ENCODE measurements at places on chromosomes 5 and 9.

DNA sequence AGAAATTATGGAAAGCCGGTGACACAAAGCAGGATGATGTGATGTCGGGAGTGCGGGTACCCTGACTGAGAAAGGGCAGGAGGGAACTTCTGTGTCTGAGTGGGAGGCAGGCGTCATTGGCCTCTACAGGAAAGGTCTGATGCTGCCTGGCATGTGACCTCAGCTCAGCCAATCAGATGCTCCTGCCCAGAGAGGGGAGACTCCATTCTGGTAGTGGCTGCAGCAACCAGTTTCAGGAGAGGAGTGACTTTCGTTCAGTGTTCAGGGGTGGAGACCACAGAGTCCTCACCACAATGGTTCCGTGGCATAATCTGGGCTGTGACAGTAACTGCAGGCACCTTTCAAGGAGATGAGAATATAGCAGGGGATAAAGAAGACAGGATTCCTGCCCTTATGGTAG, 6.7 kb upstream of the SFXN1 start:
- no peak for DNase-seq

DNA sequence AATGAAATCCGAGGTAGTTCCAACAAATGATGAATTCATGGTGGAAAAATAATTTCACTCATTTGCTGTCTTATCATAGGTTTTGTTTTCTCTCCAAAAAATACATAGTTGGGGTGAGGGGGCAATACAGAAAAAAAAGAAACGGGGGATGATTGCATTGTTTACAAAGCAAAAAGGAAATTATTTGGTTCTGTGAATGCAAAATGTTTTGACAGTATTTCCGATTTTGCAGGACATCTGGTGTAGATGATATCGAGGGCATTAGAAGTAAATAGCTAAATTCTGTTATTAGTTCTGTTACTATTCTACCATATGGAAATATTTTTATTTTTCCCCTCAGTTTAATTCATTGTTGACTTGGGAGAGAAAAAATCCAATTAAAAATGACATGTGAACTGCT, 201.7 kb downstream of the MARCHF11 start:
- no peak for DNase-seq

GRCh38 chr5:36573438-36573837, 33.0 kb upstream of the SLC1A3 start:
- no peak for DNase-seq

DNA sequence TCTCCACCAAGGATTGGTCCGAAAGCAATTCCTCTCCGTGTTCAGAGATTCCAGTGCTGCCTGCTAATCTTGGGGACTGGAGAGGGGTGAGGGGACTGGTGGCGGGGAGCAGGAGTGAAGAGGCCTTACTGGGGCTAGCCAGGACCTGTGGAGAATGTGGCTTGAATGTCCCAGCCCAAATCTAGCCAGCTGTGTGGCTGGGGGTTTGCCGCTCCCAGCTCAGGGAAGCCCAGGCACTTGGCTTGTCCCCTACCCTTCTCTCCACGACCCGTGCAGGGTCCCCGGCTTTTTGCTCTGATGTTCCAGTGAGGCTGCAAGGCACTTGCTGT, 2.4 kb downstream of the N4BP3 start:
- no peak for DNase-seq

- no peak for DNase-seq
Measured at GRCh38 chr5:69250593-69250992, 15.9 kb downstream of the CDK7 start.

DNA sequence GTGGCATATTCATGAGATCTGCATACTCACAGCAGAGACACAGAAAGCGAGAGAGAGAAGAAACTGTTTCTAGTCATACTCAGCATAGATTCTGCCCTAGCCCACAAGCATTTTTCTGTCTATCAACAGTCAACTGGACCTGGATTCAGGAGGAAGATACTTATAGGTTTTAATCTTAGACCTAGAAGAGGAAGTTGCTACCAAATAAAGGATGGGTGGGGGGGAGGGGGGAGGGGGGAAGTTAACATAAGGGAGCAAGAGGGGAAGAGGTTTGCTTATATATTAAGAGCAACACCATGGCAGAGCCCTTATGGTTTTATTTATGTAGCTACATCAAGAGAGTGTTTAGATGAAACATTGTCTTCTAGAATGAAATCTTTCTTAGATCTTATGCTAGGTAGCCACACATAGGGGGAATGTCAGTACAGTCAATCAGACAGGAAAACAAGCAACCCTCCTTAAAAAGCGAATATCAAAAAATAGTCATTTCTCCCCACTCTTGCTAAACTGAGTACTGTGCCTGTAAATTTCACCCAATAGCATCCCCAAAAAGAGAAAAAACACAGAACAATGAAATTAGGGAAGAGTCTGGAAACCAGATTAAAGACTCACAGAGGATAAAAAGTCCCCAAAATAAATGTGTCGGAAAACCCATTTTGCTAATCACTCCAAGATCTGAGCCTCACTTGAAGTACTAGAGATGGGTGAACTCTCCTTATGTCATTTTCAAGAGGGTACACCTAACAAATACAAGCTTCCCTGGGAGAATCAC, 192.7 kb upstream of the NR4A3 start:
- DNase-seq, result no peak

DNA sequence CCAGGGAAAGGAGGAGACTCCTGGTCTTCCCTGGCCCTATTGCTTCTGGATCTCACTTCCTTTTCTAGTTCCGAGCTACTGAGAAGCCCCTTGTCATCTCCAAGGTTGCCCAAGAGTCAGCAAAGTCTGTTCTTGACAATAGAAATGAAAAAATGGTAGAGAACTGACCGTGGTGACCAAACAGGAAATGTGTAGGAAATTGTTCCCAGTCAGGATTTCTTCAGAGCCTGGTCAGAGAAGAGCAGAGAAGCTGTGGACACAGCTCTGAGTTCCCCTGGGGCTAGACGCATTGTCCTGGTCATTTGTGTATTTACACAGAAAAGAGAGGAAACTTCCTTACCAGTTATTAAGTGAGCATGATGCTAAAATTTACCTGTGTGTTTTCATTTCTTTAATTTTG, 35.6 kb downstream of the S1PR3 start:
- no peak for DNase-seq

- DNase-seq, result no peak
Measured at GRCh38 chr9:92948632-92949031, 1.3 kb downstream of the FGD3 start.

- DNase-seq, result no peak
Measured at GRCh38 chr5:96597438-96598020, 64.6 kb upstream of the CAST start.

DNA sequence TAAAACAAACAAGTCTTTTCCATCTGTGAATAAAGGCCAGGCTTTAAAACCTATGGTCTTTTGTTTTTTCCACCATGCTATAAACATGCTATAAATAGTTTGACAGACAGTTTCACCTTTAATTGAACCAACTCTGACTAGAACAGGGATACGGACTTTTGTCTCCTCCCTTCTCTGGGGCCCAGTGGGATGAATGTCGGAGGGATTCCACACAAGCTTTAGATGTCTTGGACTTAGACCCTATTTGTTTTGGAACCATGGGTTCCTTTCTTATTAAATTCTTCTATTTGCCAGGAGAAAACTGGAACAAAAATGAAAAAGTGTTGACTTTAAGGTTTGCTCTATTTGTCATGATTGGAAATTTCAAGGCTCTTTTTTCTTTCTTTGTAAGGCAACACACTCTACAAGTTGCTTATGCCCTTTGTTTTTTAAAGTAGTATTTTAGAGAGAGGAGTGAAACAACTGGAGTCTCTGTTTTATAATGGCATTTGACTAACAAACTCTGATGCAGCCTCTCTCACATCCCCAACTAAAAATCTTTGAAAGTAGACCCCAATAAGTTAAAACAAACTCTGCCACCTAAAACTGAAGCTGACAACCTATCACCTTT, 145.3 kb downstream of the MLLT3 start:
- DNase-seq, result no peak

- no peak for DNase-seq
Measured at GRCh38 chr5:179432547-179432946, 87.3 kb upstream of the ADAMTS2 start.

- peak; percentile 15 for DNase-seq
Measured at GRCh38 chr9:2367970-2368369, 253.6 kb upstream of the VLDLR start.

GRCh38 chr5:77806213-77806843, 30.2 kb upstream of the TBCA start:
- no peak for DNase-seq

- DNase-seq, result no peak
Measured at GRCh38 chr5:153891394-153891793, 147.3 kb downstream of the FAM114A2 start.

DNA sequence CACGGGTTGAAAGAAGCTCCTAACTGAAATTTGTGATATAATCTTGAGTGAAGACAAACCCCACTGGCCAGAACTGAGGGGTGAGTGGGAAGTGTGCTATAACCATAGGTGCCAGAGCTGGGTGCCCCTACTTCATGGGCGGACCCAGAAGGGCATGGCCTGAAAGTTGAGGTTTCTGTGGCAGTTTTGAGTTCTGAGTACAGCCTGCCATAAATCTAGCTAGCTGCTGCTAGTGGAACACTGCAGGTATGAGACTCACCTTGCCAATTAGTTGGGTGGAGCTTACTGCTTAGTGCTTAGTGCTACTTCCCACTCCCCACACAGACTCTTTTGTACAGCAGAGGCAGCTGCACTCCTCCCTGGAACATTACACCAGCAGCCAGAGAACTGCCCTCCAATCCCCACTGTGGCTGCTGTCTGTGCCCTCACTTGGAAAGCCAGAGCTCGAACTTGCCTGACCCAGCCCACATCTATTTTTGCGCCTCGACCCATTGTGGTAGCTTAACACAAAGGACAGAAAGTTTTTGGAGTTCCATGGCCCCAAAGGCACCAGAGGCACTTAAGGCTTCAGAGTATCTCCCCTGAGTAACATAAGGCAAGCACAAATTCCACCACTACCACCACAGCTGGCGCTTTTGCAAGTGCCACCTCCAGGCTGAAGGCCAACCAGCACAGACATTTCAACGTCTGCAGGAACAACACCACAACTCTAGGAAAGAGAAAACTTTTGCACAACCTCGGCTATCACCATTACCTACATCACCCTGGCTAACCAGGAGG, 27.1 kb upstream of the PTGER4 start:
- no peak for DNase-seq

DNA sequence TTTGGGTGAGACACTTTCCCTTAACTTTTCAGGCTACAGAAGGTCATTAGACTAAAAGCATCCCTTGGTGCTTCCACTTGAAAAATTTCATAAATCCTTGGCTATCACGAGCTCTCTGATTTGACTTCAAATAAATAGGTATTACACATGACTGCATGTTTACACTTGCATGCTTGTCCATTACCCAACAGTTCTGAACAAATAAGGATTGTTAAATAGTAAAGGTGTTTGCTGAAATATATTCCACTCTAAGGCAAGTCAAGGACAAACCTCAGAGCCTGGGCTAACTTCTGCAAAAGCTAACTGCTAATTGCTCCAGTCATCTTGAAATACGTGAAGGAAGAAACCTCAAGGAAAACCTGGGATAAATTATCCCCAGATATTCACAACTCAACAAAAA, 14.5 kb downstream of the FBXW2 start:
- peak; percentile 43 for DNase-seq

DNA sequence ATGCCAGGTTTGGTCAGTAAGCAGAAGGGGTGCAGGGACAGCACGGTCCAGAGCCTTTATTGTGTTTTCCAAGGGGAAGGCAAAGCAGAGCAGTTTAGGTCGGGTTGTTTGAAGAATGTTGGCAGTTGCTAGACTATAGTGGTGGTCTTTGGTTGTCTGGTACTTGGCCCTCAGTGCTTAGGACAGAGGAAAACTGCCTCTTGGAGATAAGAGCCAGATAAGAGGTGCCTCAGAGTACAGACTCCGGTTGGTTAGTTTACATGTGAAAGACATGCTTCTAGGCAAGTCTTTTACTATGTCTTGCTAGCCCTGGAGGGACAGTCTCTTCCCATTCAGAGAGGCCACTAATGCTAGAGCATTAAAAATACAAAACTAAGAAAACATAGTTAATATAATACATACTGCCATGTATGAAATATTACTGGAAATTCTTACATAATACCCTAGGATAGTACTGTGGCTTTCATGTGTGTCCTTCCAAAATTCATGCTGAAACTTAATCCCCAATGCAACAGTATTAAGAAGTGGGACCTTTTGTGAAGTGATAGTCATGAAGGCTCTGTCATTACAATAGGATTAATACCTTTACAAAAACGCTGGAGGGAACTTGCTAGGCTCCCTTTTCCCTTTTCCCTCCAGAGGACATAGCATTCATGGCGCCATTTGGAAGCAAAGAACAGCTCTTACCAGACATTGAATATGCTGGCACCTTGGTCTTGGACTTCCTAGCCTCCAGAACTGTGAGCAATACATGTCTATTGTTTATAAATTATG, 280.4 kb downstream of the TMEM167A start:
- no peak for DNase-seq

DNA sequence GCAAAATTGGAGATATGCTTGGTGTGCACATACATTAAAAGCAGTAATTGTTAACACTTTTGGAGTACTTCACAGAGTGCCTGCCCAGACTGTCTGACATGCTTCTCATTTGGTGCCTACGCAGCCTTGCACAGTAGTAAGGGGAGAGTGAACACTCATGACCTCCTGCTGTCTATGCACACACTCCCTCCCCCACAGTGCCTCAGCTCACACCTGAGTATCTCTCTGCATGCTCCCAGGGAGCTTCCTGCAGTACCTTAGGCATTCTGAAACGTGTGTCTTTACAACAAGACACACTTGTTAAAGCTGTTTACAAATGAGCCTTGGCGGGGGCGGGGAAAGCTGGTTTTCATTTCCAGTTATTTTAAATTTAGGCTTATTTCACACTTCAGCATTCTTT, 18.0 kb downstream of the MAP3K1 start:
- no peak for DNase-seq

DNA sequence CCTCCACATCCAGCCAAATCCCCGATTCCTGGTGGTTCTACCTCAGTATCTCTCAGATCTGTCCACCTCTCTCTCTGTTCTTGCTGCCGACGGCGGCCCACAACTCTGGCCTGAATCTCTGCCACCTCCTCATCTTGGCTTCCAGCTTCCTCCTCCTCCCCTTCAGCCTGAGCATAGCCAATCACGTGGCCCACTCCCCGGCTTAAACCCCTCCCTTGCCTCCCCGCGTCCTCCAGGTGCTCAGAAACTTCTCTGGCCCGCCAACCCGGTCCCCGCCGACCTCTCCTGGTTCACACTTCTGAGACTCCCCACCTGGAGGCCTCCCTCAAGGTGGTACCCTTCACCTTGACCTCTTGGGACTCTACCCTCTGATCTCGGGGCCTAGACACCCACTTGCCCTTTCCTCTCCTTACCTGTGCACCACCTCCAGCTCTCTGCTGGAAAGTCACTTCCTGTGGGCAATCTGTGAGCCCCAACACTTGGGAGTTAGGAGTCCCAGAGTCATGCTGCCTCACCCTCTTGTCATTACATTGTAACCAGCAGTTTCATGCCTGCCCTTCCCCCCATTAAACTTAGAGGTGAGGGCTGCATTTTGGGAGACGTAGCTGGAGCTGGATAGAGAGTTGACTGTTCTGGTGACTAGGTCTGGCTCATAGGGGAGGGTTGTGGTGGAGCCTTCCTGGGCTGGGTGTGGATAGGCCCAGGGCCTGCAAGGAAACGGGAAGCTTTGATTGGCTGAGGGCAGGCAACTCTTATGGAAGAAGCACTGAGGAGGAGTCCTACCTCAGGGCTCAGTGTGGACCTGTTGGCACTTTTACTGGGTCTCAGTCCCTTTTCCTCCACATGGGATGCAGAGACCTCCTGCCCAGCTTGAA, 4.5 kb upstream of the SET start:
- DNase-seq, result peak; percentile 88

GRCh38 chr9:114289571-114290481, 33.1 kb upstream of the ORM1 start:
- no peak for DNase-seq

Measured in HuH-7 (cell line).